Activated naive CD8-positive, alpha-beta T cell treated with anti-CD3 and anti-CD28 coated beads for 36 hours (primary cell): ENCODE measurements at places on chromosomes 16 and 17. TPM values are rescaled to one million over a fixed set of nuclear protein-coding genes. Genes with fewer than 3 reads are reported as not detected.
A peak's percentile ranks its signal among the peaks of the same experiment; 100 is the strongest.

The EDC4 gene
- total RNA-seq: 99.6 TPM

The PYY gene
- total RNA-seq: not detected

The SMTNL2 gene
- not detected for total RNA-seq

The TBC1D3 gene
- total RNA-seq: not detected

DNA sequence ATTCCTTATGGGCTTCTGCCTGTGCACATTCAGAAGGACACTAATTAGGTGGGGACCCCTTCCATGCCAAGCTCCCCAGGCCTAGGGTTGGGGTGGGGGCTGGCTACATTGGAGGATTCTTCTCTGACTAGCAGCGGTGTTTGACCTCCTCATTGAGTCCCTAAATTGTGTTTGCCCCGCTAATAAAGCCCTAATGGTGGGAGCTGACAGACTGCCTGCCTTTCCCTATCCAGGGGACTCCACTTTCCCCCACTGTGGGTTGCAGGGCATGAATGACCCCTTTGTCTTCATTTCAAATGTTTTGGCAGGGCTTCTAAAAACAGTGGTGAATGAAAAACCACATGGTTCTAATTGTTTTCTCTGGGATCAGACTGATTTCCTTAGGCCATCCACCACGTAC is 476.8 kb upstream of the CDH11 start:
- no peak overlapping the region for H3K27ac ChIP-seq
- no peak overlapping the region for H3K4me3 ChIP-seq
- no peaks in the 10 kb centered on the region for H3K36me3 ChIP-seq

DNA sequence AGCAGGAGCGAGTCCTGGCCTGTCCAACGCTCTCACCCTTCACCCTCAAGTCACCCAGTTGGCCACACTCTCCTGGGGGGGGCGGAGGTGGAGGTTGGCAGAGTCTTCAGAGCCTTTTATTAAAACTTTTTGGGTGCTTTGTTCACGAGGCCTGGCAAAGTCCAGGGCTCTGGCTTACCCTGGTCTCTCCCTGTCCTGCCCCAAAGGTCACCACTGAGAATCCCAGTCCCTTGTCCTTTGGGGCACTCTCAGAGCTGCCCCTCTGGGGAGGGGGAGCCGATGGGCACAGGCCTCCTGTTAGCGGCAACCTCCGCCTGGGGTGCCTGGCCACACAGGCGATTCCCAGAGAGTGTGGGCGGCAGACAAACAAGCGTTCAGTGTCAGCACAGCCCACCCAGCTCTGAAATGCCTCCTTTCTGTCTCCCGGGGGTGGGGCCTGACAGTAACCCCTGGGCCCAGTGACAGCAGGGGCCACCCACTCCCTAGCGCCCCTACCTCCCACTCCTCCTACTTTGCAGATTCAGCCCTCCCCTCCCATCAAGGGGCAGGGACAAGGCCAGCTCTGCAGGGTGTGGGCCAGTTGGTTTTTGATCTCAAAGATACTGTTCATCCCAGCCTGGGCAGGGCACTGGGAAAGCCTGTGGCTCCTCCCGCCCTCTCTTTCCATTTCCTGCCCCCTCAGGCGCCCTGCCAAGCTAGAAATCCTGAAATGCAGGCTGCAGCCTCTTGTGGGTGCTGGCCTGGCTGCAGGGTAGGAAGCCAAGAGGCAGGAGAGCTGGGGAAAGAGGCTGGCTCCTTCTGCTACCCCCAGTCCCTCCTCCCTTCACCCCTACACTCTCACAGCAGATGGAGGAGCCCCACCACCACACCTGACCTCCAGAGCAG is 36.6 kb upstream of the EMP2 start:
- H3K36me3 ChIP-seq: no peaks in the 10 kb centered on the region
- no peak overlapping the region for H3K27ac ChIP-seq
- H3K4me1 ChIP-seq: peaks cover 3% of the 10 kb centered on the region
- peaks cover 26% of the 10 kb centered on the region for H3K27me3 ChIP-seq
- DNase-seq: no peak
- no peak overlapping the region for H3K4me3 ChIP-seq

DNA sequence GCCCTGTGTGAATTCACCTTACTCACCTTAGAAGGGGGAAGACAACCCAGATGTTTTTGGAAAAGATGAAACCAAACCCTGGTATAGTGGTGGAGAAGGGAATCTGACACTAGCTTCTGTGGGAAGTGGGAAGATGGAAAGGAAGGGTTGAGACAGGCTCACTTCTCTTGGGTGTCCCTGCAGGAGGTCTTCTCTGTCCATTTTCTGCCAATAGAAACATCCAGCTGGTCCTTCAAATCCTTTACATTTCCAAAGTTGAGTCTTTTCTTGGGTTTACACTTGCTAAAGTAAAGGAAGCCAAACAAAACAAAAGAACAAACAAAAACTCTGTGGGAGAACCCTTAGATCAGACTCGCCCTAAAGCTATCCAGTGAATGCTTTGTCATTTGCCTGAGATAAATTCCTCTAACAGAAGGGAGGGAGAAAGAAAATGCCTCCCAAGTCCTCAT is 10.2 kb downstream of the HOXB1 start:
- no peaks in the 10 kb centered on the region for H3K36me3 ChIP-seq
- peaks cover 74% of the 10 kb centered on the region for H3K27me3 ChIP-seq
- DNase-seq: no peak
- H3K4me1 ChIP-seq: no peaks in the 10 kb centered on the region

GRCh38 chr16:89118361-89119165 is 24.9 kb downstream of the ACSF3 start:
- H3K36me3 ChIP-seq: peaks cover 13% of the 10 kb centered on the region
- DNase-seq: no peak
- H3K27me3 ChIP-seq: no peaks in the 10 kb centered on the region
- peaks cover 38% of the 10 kb centered on the region for H3K4me1 ChIP-seq
- H3K27ac ChIP-seq: peak overlapping the region; percentile 2
- H3K4me3 ChIP-seq: no peak overlapping the region

DNA sequence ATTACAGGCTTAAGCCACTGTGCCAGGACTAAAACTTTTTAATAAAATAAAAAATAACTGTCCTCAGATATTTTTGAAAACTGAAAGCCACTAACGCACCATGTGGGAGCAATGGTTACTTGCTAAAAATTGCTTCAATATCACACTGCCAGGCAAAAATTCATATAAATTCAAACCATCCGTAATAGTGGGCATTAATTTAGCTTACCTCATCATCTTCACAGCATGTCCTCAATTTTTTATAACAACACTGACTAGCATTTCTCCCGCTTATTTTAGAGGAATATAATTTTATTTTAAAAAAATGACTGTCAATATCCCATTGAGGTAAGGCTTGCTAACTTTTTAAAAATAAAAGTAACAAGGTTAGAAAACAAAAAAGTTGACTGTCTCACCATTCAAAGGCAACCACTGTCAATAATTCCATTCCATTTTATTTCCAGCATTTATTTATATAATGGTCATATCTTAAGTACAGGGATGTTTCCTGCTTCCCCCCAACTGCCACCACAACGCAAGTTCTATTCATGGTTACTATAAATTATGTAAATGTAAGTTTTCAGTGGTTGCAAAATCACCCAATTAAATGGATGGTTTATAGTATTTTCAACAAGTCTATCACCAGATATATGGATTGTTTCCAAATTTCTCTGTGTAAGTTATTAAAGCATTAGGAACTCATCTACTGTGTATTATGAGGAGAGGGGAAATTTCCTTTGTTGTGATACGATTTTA is 25.4 kb downstream of the GSPT1 start:
- no peak for DNase-seq
- H3K27ac ChIP-seq: no peak overlapping the region
- H3K27me3 ChIP-seq: no peaks in the 10 kb centered on the region
- peaks cover 5% of the 10 kb centered on the region for H3K4me1 ChIP-seq
- peaks cover 21% of the 10 kb centered on the region for H3K36me3 ChIP-seq
- no peak overlapping the region for H3K4me3 ChIP-seq

DNA sequence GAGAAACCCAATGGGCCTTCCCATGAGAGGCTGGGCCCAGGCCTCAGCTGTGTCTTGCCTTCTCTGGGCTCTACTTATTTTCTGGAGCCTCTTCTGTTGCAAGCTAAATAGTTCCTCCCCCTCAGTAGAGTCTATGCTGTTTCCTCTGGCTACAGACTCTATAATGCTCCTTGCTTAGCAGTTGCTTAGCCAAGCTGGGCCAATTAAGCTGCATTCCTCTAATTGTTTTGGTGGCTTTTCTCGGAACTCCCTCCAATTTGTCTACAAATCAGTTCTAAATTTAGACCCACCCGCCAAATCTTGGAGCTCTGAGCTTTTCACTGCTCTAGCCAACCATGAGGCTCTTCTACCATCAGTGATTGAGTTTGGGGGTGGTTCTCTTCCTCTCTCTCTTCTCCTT is 302.7 kb upstream of the ASIC2 start:
- no peak overlapping the region for H3K4me3 ChIP-seq
- no peak for DNase-seq
- peaks cover 13% of the 10 kb centered on the region for H3K27me3 ChIP-seq
- H3K4me1 ChIP-seq: no peaks in the 10 kb centered on the region

DNA sequence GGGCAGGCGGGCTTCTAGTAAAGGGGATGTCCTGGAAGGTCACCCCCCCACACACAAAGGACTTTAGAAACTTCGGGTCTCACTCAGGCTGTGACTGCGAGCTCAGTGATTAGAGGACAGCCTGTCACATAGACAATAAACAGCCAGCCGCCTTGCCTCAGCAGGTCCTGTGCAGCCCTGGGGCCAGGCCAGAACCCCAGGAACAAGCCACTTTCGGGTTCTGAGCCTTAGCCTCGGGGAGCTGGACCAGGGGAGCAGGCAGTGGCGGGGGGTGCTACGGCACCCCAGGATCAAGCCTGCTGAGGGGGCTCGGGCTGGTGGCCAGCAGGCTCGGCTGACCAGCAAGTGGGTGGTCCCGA is 1.1 kb downstream of the GAS7 start:
- no peak for DNase-seq
- H3K4me1 ChIP-seq: peaks cover 4% of the 10 kb centered on the region
- H3K27me3 ChIP-seq: peaks cover 39% of the 10 kb centered on the region
- H3K4me3 ChIP-seq: no peak overlapping the region
- H3K36me3 ChIP-seq: peaks cover 4% of the 10 kb centered on the region
- no peak overlapping the region for H3K27ac ChIP-seq

- H3K36me3 ChIP-seq: no peaks in the 10 kb centered on the region
- peaks cover 53% of the 10 kb centered on the region for H3K27me3 ChIP-seq
- no peak overlapping the region for H3K27ac ChIP-seq
- H3K4me1 ChIP-seq: peaks cover 3% of the 10 kb centered on the region
- no peak overlapping the region for H3K4me3 ChIP-seq
- no peak for DNase-seq
Measured at GRCh38 chr17:81338274-81339190, 43.4 kb upstream of the SLC38A10 start.

GRCh38 chr17:50465635-50466034 is 3.0 kb downstream of the CHAD start:
- no peaks in the 10 kb centered on the region for H3K36me3 ChIP-seq
- H3K27ac ChIP-seq: no peak overlapping the region
- no peak for DNase-seq
- H3K27me3 ChIP-seq: peaks cover 30% of the 10 kb centered on the region

GRCh38 chr16:71945616-71946015 is 50.3 kb downstream of the IST1 start:
- no peaks in the 10 kb centered on the region for H3K36me3 ChIP-seq
- no peak overlapping the region for H3K4me3 ChIP-seq
- H3K27me3 ChIP-seq: peaks cover 11% of the 10 kb centered on the region
- no peaks in the 10 kb centered on the region for H3K4me1 ChIP-seq

- H3K4me3 ChIP-seq: no peak overlapping the region
- no peak overlapping the region for H3K27ac ChIP-seq
- no peaks in the 10 kb centered on the region for H3K27me3 ChIP-seq
Measured at GRCh38 chr17:27591986-27592385, 39.0 kb upstream of the LGALS9 start.

- H3K27ac ChIP-seq: no peak overlapping the region
- H3K36me3 ChIP-seq: no peaks in the 10 kb centered on the region
- H3K27me3 ChIP-seq: no peaks in the 10 kb centered on the region
- no peak for DNase-seq
- H3K4me3 ChIP-seq: no peak overlapping the region
Measured at GRCh38 chr16:62954144-62955032, 918.1 kb upstream of the CDH8 start.

- H3K27me3 ChIP-seq: no peaks in the 10 kb centered on the region
- peaks cover 34% of the 10 kb centered on the region for H3K4me1 ChIP-seq
- H3K36me3 ChIP-seq: peaks cover 16% of the 10 kb centered on the region
Measured at GRCh38 chr16:31064882-31065461, 9.1 kb downstream of the ZNF668 start.

DNA sequence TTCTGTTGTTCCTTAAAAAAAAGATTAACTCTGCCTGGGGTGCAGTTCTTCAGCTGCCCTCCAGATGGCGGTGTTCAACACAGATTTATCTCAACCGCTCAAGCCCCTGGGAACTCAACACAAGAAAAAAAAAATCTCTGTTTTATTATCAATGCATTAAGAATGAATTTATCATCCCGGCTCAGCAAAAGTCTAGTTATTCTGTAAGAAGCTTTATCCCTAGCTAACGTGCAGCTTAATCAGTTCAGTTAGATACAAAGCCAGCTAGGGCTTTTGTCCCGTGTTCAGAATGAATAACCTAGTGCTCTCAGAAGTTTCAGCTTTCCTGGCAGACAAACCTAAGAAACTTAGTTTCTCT is 475.9 kb upstream of the CCL2 start:
- H3K4me3 ChIP-seq: no peak overlapping the region
- H3K27ac ChIP-seq: no peak overlapping the region
- DNase-seq: peak; percentile 17
- H3K4me1 ChIP-seq: no peaks in the 10 kb centered on the region

DNA sequence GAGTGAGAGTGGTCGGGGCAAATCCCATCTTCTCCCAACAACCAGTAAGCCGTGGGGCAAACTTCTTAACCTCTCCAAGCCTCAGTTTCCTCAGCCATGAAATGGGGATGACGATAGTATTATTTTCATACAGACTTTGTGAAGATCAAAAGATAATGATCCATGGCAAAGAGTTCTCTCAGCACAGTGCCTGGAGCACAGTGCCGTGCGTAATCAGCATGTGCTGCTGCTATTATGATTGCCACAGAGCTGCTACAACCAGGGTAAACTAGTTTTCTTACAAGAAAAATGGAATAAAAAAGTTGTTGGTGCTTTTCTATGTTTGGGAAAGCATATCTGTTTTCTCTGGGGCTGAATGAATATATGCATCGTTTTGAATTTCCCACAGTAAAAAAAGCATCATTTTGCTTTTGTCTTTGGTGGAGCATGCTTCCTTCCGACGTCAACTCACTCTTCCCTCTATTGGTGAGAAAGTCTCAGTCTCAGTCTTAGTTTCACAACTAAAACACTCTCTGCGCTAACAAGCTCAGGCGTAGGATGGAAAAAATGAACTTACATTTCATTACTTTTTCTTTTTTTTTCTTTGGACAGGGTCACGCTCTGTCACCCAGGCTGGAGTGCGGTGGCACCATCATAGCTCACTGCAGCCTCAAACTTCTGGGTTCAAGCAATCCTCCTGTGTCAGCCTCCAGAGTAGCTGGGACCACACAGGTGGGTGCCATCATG is 37.2 kb downstream of the CDK5R1 start:
- peaks cover 13% of the 10 kb centered on the region for H3K36me3 ChIP-seq
- H3K4me1 ChIP-seq: peaks cover 64% of the 10 kb centered on the region
- no peaks in the 10 kb centered on the region for H3K27me3 ChIP-seq

GRCh38 chr16:8108991-8109509 is 481.3 kb downstream of the TMEM114 start:
- no peak overlapping the region for H3K4me3 ChIP-seq
- no peak for DNase-seq
- no peak overlapping the region for H3K27ac ChIP-seq
- no peaks in the 10 kb centered on the region for H3K4me1 ChIP-seq
